ENCODE measurements at places on chromosomes 3 and 15.

DNA sequence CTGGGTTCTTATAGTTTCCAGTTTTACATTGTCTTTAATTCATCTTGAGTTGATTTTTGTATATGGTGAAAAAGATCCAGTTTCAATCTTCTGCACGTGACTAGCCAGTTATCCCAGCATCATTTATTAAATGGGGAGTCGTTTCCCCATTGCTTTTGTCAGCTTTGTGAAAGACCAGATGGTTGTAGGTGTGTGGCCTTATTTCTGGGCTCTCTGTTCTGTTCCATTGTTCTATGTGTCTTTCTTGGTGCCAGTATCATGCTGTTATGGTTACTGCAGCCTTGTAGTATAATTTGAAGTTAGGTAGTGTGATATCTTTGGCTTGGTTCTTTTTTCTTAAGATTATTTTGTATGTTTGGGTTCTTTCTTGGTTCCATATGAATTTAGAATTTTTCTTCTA lies 432.2 kb downstream of the UNC13C start:
- no peak for DNase-seq

DNA sequence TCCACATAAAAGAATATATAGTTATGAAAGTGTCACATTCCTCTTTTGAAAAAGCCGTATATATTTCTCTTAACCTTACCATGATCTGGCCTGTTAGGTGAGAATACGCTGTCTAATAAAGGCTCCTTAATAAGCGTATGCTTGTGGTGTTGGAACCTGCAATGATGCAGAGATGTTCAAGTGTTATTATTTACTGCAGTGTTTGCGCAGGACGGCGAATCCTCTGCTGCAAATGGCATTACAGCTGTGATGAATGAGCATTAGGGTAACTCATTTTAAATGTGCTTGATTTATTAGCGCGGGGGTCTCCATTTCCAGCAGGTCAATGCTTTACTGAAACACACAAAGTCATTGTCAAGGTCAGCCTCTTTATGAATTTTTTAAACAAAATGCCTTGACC lies 94.6 kb downstream of the CDIN1 start:
- no peak for DNase-seq

DNA sequence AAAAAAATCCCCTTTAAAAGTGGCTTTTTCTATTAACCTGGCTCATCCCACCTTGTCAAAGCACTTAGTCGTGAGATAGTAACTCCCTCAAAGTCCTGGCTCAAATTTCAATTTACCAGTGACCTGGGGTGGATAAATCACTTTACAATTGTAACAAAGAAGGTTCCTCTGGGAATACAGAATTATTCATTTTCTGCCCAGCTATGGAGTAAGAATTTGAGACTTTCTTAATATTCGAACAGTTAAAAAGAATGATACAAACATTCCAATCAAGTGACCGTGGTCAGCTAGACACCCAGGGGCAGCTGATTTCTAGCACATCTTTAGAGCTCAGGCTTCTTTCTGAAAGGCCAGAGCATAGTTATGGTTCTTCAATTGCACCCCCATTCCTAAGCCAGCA lies 291.0 kb upstream of the TGFBR2 start:
- no peak for DNase-seq

GRCh38 chr3:177770383-177771230 lies 573.3 kb upstream of the TBL1XR1 start:
- DNase-seq, result no peak

DNA sequence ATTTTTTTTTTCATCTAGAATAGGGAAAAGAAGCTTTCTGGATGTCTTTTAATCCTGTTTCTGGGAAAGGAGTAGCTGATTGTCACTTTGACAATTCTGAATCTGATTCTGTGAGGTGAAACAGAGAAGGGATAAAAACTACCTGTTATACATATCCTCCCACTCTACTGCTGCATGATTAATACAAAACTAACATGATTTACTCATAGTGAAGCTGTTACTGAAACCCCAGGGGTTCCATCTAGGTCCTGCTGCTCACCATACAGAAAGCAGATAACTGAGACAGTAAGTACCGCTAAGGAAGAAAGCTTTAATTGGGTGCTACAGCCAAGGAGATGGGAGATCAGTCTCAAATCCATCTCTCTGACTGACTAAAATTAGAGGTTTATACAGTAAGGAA lies 610.9 kb upstream of the ALCAM start:
- DNase-seq, result no peak
